Stimulated activated CD4-positive, alpha-beta T cell treated with anti-CD3 and anti-CD28 coated beads, TNF-alpha, amount 100 ng/mL, for 48 hours (primary cell): ENCODE measurements at places on chromosomes 16 and 17.

DNA sequence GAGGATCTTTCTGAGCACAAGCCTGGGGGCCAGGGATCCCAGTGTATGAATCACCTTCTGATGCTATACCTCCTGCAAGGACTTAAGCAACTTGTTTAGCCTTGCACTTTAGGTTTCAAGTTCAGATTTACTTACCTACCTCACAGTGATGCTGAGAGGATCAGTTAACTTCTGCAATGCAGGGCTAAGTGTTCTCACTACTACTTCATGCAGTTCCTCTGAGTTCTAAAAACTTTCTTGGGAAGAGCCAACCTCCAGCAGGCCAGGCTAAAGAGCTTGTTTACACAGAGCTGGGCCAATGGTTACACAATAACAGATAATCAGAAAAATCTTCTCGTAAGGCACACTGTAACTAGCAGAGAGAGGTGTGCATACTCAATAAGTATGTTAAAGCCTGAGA is 13.0 kb downstream of the VEZF1 start:
- DNase-seq = no peak

DNA sequence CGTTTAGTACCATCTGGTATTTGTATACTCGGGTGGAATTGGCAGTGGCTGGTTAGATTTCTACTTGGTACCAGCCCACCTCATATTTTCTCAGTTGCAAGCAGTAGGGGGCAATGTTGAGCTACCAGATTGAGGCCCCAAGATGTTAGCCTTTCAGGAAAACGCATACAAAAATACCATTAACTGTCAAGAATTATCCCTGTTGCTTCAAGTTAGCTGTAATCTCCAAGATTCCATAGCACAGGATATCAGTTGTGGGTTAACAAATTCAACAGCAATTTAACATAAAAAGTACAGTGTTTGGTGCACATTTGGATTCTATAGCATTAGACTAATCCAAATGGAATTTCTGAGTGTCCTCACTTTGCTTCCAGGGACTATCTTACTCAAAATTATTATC is 188.2 kb downstream of the FTO start:
- DNase-seq = peak; percentile 32

- no peak for DNase-seq
Measured at GRCh38 chr16:31093132-31093703, 1.4 kb downstream of the VKORC1 start.

- DNase-seq = peak; percentile 4
Measured at GRCh38 chr16:71230122-71230845, at the start of gene HYDIN. Gene HYDIN, minus strand, starts transcription at chr16:71230722. Its CDS starts 43,827 bp downstream, at chr16:71186895.

DNA sequence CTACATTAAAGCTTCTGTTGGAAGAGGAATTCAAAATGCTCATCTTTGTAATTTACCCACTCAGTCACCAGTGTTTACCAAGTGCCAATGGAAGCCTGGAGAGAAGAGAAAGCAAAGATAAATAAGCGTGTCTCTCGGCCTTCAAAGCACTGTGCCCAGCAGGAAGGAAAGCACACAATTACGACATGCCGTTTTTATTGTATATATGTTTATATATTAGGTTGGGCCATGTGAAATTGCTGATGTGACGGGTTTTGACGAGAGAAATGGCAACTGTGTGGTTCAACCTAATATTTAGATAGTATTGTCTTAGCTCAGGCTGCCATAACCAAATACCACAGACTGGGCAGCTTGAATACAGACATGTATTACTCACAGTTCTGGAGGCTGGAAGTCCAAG is 79.3 kb upstream of the HSBP1 start:
- no peak for DNase-seq

DNA sequence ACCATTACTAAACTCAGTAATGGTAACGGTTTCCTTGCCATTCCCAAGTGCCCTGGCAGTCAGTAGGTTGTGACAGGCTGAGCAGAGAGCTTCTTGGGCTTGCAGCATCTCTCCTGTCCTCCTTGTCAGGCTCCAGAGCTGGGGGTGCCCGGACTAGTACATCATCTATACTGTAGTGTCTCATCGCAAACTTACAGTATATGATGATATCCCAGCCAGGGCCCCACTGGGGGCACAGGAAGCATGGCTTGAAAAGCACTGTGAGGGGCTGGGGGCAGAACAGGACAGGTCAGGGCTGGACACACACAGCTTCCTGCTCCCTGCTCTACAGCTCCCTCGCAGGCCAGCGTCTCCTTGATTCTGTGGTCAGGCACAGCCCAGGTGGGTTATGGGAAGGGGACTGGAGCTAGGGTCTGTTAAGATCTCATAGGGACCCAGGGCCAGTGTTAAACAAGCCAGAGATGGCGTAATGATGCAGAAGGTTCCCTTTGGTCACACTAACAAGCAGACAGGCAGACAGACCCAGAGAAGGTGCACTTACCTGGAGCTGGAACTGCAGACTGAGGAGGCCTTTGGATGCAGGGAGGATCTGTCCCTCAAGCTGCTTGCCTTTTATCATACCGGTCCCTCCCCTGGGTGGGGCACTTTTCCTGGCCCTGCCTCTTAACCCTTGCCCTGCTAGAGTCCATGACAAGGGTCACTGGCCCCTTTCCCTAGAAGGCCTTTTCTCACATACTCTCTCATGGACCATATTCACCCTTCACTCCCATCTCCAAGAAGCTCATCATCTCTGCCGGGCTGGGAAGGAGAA is 6.8 kb downstream of the ERAL1 start:
- DNase-seq = no peak

DNA sequence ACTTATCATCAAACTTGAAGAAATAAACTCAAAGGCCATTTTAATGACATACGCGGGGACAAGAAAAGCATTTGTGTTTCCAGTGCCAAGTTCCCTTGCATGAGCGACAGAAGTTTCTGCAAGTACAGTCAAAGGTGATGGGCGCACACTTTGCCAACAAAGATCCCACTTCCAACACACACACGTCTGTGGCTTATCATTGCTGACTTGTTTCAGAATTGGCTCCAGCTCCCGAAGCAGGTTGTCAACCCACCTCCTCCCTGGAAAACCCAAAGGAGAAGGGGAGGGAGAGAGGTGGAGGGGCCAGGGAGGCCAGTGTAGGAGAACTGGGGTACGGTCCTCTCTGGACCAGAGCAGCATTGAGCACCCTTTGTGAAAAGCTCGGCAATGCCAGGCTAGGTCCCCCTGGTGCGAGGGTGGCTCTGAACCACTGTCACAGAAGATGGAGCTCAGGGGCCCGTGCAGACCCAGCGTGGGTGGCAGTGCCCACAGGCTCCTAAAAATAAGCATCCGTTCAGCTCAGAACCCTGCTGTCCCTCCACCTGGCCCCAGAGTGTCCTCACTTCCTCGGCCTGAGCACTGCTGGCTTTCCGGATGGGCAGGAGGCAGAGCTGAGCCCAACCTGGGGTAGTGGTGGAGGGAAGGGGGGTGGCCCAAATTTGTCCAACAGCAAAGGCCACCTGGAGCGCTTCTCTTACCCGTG is 33.2 kb downstream of the RBFOX3 start:
- no peak for DNase-seq

- DNase-seq = no peak
Measured at GRCh38 chr17:43468691-43469139, 15.1 kb upstream of the DHX8 start.
